Activated CD4-positive, alpha-beta T cell treated with anti-CD3 and anti-CD28 coated beads for 24 hours (primary cell): ENCODE measurements at places on chromosomes 5 and 9.

DNA sequence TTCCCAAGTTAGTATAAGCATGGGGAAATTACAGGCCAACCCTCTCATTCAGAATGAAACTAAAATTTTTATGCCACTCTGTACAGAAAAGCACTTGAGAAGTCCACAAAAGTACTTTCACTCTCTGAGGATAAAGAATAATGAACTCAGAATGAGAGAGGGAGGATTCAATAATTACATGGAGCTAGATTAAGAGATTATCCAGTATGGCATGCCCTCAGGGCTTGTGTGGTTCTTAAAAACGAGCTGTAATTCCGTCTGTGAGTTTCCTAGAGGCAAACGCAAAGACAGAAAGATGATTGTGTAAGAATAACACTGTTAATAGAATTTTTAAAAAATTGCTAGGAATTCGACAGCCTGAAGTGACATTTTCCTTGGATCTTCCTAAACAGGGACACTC lies 126.8 kb upstream of the PTCH1 start:
- DNase-seq, result no peak

GRCh38 chr9:103116246-103116645 lies 121.1 kb downstream of the CYLC2 start:
- DNase-seq, result no peak

DNA sequence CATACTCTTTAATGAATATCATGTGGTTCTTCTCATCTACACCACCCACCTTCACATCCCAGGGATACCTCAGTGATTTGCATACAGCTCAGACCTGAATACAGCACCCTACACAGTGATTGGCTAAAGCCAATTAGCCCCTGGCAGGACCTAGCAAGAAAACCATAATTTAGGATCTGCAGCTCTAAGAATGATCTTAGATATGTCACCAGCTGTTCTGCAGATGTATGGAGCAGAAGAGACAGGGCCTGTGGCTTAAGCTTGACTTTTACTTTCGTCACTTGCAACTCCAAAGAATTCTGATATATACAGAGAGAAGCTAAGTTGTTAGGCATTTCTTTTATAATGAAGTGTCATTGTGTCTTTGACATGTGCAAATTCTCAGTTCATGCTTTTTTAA lies 483.2 kb upstream of the C9orf72 start:
- no peak for DNase-seq

GRCh38 chr5:76791461-76791860 lies 27.4 kb upstream of the F2RL1 start:
- no peak for DNase-seq

- DNase-seq, result no peak
These were observed 108.9 kb upstream of the CHD1 start for GRCh38 chr5:99037668-99038067.

GRCh38 chr5:138676556-138677193 lies 76.5 kb upstream of the CTNNA1 start:
- DNase-seq, result no peak

DNA sequence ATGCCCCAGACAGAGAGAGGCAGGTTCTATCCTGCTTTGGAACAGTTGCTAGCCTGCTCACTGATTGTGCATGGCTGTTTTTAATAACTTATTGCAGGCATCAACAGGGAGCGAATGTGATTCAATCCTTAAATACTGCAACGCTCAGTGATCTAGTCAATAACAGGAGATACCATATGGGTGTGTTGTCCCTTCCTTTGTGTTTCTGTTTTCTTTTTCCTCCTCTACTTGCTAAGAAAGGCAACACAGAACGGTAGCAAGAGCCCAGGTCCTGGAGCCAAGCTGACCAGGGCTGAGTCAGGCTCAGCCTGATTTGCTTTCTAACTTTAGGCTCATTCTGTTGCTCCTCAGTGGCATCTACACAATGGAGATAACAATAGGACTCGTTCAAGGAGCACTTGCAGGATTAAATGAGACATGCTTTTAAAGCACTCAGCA lies 98.6 kb upstream of the EQTN start:
- DNase-seq, result no peak

GRCh38 chr5:126808521-126808988 lies 31.6 kb downstream of the LMNB1 start:
- DNase-seq, result no peak

GRCh38 chr5:149771216-149771980 lies 41.3 kb downstream of the PPARGC1B start:
- DNase-seq, result no peak

- DNase-seq, result no peak
These were observed 87.6 kb downstream of the SEMA6A start for GRCh38 chr5:116487045-116487444.

DNA sequence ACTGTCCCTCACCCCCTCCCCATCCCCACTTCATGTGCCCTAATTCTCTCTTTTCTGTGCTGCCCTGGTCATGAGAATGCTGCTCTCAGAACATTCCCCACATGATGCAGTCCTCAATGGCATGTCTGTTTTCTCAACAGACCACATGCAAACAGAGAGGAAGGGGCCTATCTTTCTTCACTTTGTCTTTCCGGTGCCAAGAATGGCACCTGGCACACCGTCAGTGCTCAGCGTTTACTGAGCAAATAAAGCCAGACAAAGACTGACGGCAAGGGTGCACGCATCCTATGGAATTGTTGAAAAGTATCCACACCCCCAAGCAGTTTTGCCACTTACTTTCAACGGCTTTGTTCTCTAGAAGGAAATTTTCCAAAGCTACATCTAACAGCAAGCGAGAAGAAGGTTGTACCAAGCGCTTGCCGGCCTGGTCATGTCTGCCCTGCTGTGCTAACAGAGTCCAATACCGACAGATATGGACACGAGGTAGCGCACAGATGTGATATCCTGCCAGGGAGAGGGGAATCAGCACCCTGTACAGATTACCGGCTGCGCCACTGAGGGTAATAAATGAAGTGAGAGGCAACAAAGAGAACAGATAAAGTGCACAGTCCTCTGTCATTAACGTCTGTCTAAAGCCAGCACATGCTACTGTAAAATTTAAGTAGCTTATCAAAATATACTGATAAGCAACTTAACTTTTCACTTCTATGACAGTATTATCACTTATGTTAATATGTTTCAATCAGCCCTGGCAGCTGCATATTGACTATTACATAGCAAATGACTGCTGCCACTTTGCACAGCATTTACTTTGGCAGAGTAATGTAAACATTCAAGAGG lies 251.7 kb downstream of the DENND1A start:
- no peak for DNase-seq

DNA sequence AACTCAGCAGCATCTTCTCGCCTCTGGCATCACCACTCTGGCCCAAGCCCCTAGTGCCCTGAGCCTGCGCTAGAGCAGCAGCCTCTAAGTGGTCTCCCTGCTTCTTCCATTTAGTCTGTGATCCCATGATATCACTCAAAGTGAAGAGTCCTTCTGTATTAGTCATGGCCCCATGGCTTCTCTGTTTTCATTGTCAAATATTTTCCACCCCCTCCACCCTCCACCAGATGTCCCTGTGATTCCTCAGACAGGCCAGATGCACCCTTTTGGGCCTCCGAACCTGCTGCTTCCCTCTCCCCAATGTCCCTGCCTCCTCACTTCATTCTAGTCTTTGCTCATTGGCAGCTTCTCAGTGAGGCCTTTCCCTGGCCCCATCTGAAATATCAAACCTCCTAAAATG lies 299.2 kb downstream of the SPOCK1 start:
- no peak for DNase-seq

- DNase-seq, result no peak
These were observed 764 bp upstream of the GRIN1 start for GRCh38 chr9:137138058-137138721.

- DNase-seq, result no peak
These were observed 38.5 kb downstream of the XRCC4 start for GRCh38 chr5:83115816-83116215.

DNA sequence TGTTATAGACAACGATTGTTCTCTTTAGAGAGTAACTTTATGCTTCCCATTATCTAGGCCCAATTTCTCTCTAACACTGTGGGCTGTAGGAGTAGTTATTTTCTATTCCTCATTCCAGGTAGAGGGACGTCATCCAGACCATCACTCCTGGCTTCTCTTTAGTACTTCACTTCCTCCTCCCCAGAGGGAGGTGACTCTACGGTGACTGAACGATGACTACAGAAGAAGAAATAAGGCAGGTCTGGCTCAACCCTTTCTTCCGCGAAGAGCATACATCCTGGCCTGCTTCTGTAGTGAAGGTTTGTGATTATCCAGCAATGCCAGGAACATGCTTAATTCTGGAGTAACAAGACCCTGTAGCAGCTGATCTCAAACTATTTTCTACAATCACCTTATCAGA lies 50.8 kb downstream of the HMGCR start:
- DNase-seq, result no peak

DNA sequence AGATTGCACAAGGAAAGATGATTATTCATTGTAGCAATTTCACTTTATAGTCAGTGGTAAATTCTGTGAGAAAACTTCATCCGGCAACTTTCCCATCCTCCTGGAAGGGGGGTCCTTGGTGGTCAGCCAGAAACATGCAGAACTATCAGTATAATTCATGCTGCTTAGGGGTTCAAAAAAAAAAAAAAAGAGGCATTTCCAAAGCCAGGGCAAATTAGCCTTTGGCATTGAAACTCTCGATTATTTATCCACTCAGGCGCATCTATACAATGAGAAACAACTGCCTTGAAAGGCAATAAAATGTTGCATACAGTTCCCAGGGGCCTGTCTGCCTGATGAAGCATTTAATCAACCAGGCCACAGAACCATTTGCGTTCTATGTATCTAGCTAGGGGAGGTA lies 263.3 kb downstream of the TMEM167A start:
- no peak for DNase-seq

GRCh38 chr9:136372561-136373299 lies 739 bp downstream of the CARD9 start:
- no peak for DNase-seq

- no peak for DNase-seq
These were observed 13.5 kb downstream of the ABCA1 start for GRCh38 chr9:104914466-104914865.

DNA sequence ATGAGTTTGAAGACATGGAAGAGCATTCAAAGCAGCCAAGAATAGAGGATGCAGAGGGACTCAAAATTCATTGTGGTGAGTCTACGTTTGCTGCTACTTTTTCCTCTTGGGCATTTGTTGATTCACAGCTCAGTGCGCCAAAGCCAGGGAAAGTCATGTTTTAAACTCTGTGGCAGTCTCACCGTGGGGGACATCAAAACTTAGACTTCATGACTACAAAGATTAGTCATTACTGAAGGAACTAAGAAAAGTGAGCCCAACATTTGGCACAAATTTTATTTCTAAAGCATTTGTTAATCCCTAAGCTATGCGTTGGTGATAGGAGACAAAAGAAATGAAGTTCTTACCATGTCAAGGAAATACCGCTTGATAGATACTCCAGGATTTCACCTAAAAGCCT lies 73.7 kb upstream of the MTAP start:
- DNase-seq, result no peak

- peak; percentile 62 for DNase-seq
These were observed 14.1 kb downstream of the SEMA4D start for GRCh38 chr9:89483592-89484474.

GRCh38 chr9:120394058-120394669 lies 185.8 kb downstream of the CDK5RAP2 start:
- no peak for DNase-seq

GRCh38 chr5:130871346-130872086 lies 293.5 kb downstream of the HINT1 start:
- DNase-seq, result peak; percentile 30

- DNase-seq, result no peak
These were observed 77.0 kb downstream of the ZCCHC7 start for GRCh38 chr9:37197158-37198038.

- no peak for DNase-seq
These were observed 139.4 kb upstream of the LMX1B start for GRCh38 chr9:126474206-126474765.

DNA sequence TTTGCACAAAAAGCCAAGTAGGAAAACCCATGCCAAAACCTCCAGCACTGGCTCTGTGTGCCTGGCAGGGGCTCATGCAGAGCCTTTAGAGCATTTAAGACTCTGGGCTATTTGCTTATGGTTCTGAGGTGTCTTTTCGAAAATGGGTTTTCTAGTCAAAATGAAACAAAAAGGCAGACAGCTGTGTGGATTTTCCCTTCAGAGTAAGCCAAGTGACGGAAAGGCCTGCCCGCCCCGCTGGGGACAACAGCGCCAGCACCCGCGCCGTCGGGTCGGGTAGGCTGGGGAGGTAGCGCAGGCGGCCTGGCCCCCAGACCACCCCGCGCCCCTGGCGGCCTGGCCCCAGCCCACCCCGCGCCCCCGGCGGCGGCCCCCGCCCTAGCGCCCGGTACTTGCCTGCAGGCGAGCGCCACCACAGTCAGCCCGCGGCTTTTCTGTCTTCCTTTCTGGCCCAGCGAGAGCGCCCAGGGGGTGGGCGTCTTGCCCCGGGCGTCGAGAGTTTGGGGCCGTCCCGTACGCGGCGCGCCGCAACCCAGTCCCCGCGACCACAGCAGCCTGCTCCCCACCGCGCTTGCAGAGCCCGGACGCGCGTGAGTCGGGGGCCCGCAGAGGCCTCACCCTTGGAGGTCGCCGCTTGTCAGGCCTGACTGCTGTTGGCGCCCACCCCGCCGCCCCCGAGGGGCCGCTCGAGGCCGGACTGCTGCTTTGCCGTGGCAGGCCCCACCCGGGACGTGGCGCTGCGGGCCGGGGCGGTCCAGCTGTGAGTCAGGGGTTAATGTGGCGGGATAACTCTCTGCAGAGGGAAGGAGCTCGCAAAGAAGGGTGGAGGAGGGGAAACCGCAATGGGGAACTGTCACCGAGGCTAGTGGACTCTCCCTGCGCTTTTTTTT lies at the start of gene TICAM2:
Gene TICAM2 (minus strand): TSS at position 779 of the 890 bp plus-strand sequence. CDS start 21,223 bp downstream, outside the sequence.
- peak; percentile 42 for DNase-seq

DNA sequence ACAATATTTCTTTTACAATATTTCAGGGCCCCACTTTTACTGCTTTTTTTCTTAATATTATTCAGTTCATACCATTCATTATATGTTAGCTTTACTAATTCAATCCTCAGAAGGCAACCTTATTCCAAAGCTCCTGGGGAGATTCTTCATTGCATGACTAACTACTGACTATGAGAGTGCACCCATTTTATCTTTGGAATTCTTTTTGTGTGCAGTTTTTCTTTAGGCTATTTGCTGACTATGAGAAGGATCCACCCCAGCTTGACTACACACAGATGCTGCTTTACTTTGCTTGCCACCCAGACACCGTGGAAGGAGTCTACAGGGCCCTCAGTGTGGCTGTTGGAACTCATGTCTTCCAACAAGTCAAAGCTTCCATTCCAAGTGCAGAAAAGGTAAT lies 56.9 kb upstream of the IL7R start:
- DNase-seq, result no peak

- no peak for DNase-seq
These were observed 315.8 kb downstream of the SH3GL2 start for GRCh38 chr9:17894501-17895160.

DNA sequence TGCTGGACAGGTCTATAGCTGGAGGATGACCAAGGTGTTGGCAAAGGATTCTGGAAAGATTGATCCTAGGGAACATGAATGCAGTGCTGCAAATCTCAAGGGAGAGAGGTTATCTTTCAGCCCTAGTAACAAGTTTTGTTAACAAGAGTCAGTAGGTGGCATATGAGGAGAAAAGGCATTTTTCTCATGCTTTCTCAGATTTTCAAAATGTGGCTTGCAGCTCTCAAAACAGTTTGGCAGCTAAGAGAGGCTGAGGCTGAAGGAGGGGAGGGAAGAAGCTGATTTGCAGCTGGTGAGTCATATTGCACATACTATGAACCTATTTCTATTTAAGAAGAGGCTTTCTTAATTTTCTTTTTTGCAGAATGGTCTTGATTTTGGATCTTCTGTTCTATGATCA lies 64.3 kb upstream of the PCA3 start:
- DNase-seq, result no peak

GRCh38 chr9:92147852-92148180 lies 32.6 kb upstream of the SPTLC1 start:
- DNase-seq, result no peak
